ENCODE measurements at places on chromosomes 1 and 21.
A peak's percentile ranks its signal among the peaks of the same experiment; 100 is the strongest.

DNA sequence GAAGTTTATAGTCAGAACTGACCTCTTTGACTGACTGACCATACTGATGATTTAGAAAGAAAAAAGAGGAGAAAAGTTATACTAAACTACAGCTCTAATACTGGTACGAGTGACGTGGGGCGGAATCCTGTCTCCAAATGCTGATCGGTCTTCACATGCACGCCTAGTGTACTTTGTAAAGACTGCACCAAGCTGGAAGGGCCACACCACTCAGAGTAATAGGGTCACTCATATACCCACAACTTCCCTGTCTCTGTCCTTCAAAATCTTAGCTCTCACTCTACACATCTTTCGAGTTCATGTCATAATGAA, 19.4 kb upstream of the GUCA2A start:
- no peak for DNase-seq

DNA sequence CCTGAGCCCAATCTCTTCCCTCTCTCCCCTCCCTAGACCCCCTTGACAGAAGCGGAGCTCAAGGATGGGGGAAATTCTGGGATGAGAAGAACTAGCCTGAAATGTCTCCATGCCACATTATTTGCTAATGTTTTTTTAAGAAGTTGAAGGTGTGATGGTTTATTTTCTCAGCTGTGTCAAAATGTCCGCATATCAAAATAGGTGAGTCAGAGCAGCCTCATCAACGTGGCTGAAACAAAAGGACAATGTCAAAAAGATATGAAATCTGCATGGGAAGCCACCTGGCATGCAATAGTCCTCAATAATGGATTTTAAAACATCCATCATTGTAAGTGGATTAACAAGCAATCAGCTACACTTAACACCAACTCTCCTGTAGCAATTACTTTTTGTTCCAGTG, 101.4 kb downstream of the BEND5 start:
- DNase-seq = no peak

DNA sequence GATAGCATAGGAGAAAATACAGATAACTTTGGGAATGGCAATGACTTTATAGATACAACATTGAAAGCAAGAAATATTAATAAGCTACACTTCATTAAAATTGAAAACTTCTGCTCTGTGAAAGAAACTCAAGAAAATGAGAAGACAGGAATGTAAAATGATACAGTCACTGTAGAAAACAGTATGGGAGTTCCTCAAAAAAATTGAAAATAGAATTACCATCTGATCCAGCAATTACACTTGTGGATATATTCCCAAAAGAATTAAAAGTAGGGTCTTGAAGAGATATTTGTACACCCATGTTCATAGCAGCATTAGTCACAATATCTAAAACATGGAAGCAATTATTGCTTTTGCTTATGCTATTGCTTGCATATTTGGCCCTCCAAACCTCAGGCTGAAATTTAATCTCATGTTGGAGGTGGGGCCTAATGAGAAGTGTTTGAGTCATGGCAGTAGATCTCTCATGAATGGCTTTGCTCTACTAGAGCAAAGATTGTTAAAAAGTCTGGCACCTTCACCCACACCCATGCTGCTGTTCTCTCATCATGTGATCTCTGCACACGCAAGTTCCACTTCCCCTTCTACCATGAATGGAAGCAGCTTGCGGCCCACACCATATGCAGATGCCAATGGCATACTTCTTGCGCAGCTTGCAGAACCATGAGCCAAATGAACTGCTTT, 15.3 kb upstream of the AHCYL1 start:
- no peak for DNase-seq

DNA sequence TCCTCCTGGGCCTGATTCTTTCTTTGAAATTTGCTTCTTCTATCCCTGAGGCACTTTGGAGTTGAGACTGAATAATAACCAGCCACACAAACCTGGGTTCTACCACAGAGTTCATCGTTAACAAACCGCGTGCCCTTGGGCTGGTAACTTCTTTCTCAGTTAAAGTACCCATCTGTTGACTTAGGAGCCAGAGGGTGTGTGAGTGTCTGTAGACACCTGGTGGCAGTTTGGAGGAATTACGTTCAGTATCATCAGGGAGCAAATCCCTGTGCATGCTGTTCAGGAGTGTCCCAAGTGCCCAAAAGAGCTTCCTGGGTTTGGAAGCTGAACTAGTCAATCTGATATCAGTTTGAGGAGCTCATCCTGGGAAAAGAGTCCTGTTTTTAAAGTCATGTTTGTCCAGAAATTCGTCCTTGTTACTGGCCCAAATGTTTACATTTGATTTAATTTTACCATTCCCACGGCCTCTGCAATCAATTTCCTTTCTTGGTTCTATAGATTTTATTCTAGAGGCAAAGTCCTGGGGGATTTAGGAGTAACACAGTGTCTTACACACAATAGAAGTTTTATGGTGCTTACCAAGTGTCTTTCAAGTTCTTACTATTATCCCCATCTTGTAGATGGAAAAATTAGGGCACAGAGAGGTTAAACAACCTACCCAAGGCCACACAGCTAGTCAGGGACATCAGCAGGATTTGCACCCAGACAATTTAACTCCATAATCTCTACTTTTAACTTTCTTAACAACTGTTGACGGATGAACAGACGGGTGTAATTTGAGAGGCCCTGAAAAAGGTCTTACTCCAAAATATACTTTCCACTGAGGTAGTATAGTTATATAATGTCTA, 26.7 kb upstream of the RPTN start:
- DNase-seq = no peak

- no peak for DNase-seq
Measured at GRCh38 chr21:37805266-37805665, 111.0 kb downstream of the KCNJ6 start.

- DNase-seq = no peak
Measured at GRCh38 chr1:103948526-103948925, 198.8 kb downstream of the AMY1C start.

- no peak for DNase-seq
Measured at GRCh38 chr1:77415579-77415978, 133.8 kb downstream of the AK5 start.

DNA sequence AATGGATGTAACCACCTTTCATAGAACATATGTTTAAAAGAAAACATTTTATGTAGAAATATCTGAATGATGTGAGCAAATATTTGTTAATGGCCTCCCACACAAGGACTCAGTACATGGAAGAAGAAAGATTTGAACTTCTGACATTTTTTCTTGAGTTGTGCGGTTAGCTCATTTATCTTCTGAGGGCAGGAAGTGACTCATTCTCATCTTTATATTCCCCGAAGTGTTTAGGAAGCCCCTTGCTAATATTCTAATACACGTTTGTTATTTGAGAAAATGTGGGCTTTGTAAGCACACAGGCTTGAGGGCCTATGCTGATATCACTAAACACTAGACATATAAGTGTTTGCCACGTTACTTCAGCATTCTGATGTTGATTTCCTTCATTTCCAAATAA, 392.5 kb upstream of the PTBP2 start:
- no peak for DNase-seq

DNA sequence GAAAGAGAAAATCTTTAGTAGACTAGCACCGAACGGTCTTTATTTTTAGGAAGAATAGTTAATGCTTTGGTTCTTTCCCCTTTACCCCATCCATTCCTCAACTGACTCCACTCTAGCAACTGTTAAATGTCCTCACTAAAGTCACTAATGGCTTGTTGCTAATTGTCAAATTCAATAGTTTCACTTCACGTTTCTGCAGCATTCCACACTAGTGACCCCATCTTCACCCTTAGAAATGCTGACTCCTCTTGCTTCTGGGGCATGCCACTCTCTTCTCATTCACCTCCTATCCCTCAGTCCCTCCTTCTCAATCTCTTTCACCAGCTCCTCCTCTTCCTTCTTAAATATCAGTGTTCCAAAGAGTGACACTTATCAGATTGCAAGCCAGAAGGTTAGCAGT, 19.4 kb upstream of the CADM3 start:
- DNase-seq = no peak

GRCh38 chr1:228381356-228381755, 25.3 kb downstream of the TRIM11 start:
- no peak for DNase-seq

- DNase-seq = no peak
Measured at GRCh38 chr1:65245295-65245694, 64.0 kb upstream of the DNAJC6 start.

- DNase-seq = no peak
Measured at GRCh38 chr21:40472013-40472412, 374.9 kb downstream of the DSCAM start.

GRCh38 chr1:233514946-233515391, 98.9 kb upstream of the KCNK1 start:
- no peak for DNase-seq

DNA sequence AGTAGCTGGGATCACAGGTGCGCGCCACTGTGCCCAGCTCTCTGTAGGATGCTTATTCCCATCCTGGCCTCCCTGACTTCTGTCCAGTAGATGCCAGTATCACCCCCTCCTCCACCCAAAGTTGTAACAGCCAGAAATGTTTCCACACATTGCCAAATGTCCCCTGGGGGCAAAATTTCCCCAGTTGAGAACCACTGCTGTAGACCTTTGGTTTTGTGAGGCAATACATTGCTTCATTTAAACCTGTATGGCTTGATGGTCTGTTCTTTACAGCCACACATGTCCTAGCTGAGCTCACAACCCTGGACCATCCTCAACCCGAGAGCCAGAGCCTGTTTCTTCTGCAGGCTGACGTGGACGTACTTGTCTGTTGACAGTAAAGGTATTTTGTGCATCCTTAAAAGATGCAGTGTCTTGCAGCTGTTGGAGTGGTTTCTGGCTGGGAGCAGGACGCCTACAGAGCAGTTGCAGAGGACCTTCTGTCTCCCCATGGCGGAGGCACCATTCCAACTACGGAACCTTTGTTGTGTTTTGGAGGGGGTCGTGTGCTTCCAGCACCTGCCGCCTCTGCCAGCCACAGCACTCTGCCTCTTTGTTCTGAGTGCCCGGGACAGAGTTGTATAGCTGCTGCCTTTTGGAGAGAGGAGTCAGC, 26.6 kb downstream of the DOP1B start:
- DNase-seq = no peak

DNA sequence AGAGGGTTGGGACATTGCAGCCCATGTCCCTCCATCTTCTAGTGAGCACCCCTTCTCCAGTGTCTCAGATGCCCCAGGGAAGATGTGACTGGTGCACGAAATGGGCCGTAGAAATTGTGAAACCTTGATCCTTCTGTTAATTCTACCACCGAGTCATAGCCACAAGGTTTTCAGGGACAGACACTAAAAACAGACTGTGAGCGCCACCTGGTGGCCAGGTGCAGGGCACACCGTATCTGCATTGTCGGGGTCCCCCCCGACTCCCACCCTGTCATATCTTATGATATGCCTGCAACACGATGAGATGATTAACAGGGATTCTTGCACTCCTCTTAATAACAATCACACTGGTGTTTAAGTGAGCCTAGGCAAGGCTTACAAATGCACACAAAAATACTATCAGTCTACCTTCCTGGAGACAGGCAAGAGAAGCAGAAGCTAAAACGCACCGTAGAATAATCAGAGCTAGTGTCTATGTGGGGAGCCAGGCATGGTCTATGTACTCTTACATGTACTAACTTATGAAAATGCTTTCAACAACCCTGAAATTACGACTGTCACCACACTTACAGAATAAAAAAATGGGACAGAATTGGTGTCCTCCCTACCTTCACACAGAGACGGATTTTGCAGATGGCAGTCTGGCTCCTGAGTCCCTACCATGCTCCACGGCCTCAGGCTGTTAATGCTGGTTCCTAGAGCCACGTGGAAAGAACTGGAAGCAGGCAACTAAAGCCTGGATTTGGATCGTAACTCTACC, 57.9 kb downstream of the FHAD1 start:
- no peak for DNase-seq

GRCh38 chr21:37593740-37594471, 227.3 kb downstream of the DYRK1A start:
- DNase-seq = no peak

DNA sequence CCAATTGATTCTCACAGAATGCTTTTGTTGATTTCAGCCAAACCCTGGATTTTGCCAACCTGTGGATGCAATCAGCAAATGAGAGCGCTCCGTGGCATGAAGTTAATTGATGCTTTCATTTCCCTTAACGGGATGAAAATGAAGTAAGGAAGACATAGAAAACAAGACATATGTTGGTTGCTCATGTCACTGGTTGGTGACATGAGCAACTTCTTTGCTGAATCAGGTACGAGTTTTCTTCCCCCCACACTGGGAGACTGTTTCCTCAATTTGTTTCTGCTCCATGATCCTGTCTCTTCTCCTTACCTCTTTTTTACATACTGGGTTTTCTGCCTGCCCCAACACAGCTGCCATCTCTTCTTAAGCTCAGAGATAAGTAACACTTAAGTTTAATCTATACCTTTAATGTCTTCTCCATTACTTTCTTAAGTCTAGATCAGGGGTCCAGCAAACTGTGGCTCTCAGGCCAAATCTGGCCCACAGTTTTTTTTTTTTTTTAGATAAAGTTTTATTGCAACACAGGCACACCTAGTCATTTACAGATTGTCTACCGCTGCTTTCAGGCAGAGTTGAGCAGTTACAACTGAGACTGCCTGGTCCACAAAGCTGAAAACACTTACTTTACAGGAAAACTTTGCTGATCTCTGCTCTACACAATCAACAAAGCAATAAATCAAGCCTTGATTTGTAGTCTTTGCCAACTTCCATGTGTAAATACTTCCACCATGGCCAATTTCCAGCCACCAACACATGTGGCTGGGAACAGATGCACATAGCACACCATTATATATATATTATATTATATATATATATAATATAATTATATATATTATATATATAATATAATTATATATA, 13.3 kb downstream of the GPR157 start:
- DNase-seq = no peak

- no peak for DNase-seq
Measured at GRCh38 chr1:54273795-54274163, 73.8 kb downstream of the MRPL37 start.

GRCh38 chr21:46202592-46203202, 18.4 kb upstream of the SPATC1L start:
- DNase-seq = no peak

GRCh38 chr1:212987702-212988322, 27.9 kb downstream of the ANGEL2 start:
- DNase-seq = no peak

GRCh38 chr21:41659791-41660560, 106.9 kb downstream of the RIPK4 start:
- peak; percentile 94 for DNase-seq

GRCh38 chr1:22506130-22506692, 54.6 kb downstream of the ZBTB40 start:
- DNase-seq = no peak

DNA sequence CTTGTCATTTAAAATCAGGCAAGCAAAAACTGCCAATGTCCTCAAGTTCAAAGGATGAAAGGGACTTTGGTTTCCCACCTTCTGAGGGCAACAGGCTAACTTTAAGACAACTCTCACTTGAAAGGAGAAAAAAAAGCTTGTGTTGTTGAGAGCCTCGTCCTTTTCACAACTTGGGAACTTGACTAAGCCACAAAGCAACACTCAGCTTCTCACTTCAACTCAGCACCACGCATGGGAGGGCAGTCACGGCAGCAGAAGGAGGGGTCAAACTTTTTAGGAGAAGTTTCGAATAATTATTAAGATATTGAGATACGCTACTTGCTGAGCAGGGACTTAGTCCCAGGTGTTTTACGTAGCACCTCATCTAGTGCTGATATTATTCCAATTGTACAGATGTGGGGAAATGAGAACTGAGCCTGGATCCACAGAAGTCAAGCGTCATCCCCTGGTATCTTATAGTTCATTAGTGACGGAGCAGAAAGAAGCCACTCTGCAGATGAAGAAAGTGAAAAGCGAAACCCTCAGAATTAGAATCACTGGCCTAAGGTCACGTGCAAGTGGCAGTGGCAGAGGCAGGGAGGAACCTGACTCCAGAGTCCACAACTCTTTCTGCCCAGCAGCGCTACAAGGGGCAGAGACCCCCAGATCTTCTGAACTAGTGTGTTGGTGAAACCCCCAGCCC, 83.6 kb downstream of the JAK1 start:
- DNase-seq = no peak

Measured in coronary artery (tissue), 2 donors.